ENCODE measurements at places on chromosomes 5 and 9. TPM values are rescaled to one million over a fixed set of nuclear protein-coding genes. Genes with fewer than 3 reads are reported as not detected.

ISCA1 gene
- total RNA-seq, result 46.0 TPM

CDH10 gene
- total RNA-seq, result 18.0 TPM

FGF1 gene
- total RNA-seq, result 0.21 TPM

NRARP gene
- total RNA-seq, result 1.1 TPM

OR1K1 gene
- total RNA-seq, result not detected

STK32A gene
- total RNA-seq, result 9.0 TPM

LCN9 gene
- 1.4 TPM for total RNA-seq

TAF11L10 gene
- 2.8 TPM for total RNA-seq

ARID3C gene
- not detected for total RNA-seq

RAB14 gene
- total RNA-seq, result 44.3 TPM

IFNA21 gene
- total RNA-seq, result 0.18 TPM

SPATA31C1 gene
- 0.05 TPM for total RNA-seq

ADCY2 gene
- 7.5 TPM for total RNA-seq

F12 gene
- 6.5 TPM for total RNA-seq

SYK gene
- total RNA-seq, result 0.05 TPM

GPRIN1 gene
- 1.3 TPM for total RNA-seq

CCL27 gene
- total RNA-seq, result 0.75 TPM

RASGRF2 gene
- total RNA-seq, result 0.20 TPM

CCNI2 gene
- total RNA-seq, result 5.6 TPM

POLE3 gene
- total RNA-seq, result 62.2 TPM

CCDC107 gene
- total RNA-seq, result 8.2 TPM

PRLR gene
- total RNA-seq, result 6.1 TPM

STPG3 gene
- 0.42 TPM for total RNA-seq

PRR16 gene
- 0.96 TPM for total RNA-seq

GARIN3 gene
- total RNA-seq, result 0.49 TPM

LHX2 gene
- total RNA-seq, result 0.31 TPM

ENG gene
- total RNA-seq, result 0.64 TPM

PCDHGA7 gene
- total RNA-seq, result 0.41 TPM

SPINK7 gene
- total RNA-seq, result 0.96 TPM

SLCO6A1 gene
- not detected for total RNA-seq

SVEP1 gene
- 2.8 TPM for total RNA-seq

Data from motor neuron (in vitro differentiated cells).